ENCODE measurements at places on chromosomes 1 and 21.

DNA sequence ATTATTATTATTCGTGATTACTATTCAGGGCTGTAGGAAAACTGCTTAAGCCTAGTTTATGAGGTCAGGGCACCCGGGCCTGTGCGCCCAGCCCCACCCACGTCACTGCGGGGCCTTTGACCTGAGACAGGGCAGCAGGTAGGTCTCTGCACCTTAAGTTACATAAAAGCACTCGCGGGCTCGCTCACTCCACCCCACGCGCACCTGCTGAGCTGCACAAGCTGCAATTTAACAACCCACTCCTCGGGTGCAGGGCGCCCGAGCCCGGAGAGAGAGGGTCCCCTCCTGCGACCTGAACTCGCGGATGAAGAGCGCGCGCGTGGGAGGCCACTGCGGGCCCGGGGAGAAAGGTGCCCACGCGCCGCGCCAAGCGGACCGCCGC, 477 bp downstream of the ICMT start:
- no peak for DNase-seq

DNA sequence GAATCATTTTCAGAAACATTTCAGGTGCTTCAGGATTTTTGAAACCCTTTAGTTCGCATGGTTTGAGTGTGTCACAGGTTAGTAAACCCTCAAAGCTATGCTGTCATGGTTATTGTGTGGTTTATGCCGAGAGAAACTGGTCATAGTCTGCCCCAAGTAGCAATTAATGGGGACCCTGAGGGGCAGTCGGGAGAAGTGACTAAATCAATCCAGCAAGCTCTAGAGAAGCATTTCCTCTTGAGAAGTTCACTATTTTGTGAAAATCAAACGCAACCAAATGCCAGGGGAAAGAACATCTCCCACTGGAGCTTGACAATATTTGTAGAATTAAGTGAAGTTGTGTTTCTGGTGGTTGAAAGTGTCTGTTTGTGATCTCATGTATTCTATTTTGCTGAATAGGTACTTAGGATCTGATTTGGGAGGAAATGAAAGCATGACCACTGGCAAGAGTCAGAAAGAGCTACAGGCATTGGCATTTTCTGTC, 63.0 kb upstream of the BACH1 start:
- DNase-seq, result no peak

GRCh38 chr21:46113497-46114176, 15.7 kb downstream of the COL6A2 start:
- no peak for DNase-seq

DNA sequence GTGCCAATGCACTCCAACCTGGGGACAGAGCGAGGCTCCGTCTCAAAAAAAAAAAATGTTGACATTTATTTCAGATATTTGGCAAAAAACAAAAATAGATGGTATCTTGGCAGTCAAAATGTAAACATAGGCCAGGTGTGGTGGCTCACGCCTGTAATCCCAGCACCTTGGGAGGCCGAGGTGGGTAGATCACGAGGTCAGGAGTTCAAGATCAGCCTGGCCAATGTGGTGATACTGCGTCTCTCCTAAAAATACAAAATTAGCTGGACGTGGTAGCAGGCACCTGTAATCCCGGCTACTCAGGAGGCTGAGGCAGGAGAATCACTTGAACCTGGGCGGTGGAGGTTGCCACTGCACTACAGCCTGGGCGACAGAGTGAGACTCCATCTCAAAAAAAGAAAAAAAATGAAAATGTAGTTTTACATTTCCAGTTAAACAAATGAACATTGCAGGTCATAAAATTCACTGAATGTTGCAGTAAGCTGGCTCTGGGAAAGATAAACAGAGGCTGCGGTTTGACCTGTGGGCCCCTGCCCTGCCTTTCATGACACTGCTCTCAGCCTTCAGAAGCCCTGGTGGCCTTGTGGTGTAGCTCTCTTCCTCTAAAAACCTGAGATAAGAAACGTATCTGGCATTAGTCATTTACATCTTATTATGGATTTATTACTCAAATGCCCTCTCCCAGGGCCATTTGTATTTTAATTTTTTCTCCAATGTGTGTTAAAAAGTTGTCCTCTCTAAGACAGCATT, 12.2 kb upstream of the SLC44A3 start:
- no peak for DNase-seq

DNA sequence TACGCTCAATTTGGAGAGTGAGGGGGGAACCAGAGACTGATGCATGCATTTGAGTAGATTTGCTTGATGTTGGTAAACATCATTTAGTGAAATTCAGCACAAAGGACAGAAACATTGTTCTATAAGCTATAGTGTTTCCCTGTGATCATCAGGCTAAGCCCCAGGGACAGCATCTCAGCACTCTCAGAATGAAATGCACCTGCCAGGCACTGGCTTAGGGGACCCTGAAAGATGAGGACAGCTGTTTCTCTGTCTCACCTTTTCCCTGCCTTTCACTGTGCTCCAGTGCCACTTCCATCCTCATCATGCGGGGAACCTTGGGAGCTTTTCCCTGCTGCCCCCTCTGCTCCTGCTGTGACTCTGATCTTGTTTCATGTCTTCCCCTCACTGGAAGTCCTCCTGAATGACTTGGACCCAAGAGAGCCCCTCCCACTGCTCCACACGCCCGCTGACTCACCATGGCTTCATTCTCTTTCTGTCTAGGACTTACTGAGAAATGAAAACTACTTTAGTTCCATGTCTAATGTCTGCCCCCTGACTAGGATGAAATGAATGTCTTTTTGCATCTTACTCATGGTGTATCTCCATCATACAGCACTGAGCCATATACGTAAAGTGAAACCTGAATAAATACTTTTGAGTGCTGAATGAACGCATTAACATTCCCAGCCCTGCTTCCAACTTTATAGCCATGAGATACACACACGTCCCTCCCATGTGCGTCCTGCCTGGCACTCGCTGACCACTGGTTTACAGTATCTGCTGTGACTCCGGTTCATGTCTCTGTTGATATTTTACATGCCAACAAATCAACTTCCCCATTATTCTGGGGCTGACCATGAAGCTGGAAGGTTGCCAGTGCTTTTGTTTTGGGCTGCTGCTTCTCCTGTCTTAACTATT, 182.0 kb downstream of the PCP4 start:
- DNase-seq, result no peak

- no peak for DNase-seq
These were observed 180.0 kb downstream of the ETS2 start for GRCh38 chr21:38985568-38986378.

DNA sequence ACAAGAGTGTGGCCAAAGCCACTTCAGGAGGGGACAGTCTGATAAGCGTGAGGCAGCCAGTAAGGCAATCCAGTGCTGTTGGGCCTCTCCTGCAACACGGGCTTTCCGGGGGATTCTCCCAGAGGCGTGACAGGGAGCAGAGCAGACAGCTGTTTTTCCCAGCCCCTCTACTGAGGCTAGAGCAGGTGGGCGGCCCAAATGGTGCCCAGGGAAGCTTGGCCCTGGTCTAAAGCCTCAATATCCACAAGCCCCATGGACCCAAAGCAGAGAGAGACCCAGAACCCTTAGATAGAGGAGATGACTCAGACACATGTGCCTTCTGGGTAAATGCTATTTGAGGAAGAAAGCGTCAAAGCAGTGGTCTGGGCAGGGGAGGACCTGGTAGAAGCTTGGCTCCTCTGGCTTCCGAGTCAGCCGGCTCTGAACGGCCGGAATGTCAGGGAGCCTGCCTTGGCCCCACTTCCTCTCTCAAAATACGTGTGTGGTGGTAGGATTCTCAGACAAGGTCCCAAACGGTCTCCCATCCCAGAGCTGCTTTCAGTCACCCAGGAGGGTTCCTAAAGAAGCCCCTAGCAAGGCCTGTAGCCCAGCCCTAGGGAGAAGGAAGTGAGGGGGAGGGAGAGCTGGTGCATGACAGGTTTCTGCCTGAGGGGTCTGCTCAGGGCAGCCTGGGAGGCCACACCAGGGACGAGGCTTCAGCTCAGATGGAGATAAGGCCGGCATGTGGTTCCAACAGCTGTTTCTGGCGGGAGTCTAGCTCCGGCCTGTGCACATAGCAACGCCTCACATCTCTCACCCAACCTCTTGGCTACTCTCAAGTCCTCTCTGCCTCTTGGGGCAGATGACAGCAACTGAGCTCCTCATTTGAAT, 28.8 kb downstream of the PIK3C2B start:
- DNase-seq, result no peak

DNA sequence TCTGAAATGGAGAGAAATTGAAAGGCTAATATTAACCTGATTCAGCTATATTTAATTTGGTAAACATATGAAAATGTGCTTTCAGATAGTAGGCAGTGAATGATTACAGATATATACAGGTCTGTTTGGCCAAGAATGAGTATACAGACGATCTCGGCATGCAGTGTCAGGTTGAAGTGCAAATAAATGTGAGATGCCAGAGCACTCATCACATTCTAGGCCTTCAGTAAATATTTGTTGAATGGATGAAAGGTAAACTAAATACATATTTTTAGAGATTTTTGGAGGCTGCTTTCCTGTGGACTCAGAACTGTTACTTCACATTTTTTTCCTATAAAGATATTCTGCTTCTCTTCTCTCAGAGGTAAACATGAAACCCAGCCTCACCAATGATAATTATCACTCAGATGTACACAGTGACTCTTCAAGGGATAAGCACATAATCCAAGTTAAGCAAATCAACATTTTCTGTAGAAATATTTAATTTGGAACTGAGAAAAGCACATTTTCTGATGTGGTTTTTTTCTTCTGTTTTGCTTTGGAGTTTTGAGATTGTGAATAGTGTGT, 702.9 kb downstream of the BRINP3 start:
- DNase-seq, result no peak

DNA sequence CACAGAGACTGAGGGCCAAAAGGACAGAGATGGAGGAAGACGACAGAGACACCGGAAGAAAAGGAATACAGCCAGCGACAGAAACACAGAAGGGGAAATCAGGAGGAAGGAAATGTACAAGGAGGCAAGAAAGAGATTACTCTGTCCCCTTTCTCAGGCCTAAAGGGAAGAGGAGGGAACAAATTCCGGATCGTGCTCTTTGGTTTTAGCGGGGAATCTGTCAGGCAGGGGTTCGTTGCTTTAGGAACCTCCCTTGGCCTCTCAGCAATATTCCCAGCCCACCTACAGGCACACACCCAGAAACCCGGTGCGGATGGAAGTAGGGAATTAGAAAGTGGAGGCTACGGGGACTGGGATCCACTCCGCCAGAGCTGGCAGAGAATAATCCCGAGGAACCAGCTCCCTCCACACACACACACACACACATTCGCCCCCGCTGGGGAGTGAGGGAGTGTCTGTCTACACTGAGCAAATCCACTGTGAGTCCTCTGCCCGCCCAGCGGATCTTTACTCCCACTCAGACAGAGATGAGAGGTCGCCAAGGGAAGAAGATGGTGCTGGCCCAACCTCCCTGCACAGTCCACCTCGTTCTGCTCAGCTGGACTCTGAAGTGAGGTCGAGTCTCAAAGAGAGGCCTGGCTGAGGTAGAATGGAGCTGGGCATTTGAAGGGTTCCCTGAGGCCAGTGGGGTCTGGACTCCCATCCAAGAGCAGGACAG, 5.7 kb downstream of the TAL1 start:
- DNase-seq, result no peak

DNA sequence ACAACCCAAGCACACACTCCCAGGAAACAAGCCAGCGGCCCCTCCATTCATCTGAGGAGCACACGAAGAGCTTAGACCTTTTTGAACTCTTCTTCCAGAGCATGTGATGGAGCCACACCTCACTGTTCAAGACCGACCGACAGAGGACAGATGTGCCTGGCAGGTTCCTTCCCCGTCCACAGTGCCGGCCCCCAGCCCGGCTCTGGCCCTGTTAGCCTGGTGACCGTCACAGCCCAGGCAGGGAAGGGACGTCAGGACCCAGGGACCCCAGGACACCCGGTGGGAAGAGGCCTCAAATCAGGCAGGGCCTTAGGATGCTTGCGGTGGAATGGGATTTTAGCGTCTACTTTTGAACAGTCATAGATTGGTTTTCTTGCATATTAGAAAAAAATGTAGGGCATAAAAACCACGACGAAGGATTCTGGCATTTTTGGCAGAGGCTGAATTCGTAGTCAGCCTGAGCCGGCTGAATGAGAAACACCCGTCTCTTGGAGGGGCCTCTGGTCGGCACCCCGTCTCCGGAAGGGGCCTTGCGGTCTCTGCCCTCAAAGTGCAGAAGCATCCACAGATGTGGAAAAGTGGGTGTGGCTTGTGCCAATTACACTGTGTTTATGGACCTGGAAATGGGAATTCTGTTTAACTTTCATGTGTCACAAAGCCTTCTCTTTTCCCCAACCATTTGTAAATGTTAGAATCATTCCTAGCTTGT, 79.3 kb downstream of the SIK1 start:
- DNase-seq, result no peak

- no peak for DNase-seq
These were observed 51.3 kb upstream of the TSPAN2 start for GRCh38 chr1:115140442-115141144.

DNA sequence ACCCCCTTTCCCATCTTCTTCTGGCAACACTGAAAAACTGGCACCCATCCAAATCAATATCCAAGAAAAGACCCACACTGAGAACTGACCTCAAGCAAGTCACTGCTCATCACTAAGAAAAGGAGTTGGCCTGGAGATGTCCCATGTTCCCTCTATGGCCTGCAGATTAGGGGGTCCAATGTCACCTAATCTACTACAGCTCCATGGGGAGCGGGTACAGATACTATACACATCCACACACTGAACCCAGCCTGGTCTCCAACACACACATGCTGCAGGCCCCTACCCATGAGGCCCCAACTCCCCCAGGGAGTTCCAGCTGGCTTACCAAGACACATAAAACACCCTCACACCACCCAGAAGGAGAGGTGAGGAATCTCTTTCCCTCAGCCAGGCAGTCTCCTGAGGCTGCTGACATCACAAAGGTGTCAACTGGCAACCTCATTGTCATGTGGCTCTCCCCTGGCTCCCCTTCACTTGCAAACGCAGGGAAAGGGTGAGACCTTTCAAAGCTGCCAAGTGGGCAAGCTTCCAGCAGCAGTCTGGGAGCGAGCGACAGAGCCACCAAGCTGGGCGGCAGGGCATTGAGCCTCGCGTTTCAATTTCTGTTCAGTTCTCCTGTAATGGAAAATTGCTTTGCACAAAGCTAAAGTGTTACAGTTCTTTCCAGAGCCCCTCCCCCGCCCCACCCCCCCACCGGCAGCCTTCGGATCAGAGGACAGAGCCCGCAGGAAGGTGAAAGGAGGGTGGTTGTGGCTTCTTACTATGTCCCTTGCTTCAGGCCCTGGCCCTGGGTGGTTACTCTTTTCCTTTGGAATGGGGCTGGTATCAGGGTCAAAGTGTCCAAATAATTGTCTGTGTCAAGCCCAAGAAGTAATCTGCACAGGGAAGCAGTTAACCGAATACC, at the start of gene LRRC52:
TSS of gene LRRC52 (plus strand) at position 469 of the 907 bp plus-strand sequence. CDS start at position 766, 297 bp downstream.
- no peak for DNase-seq

- DNase-seq, result no peak
These were observed 73.8 kb upstream of the DMRTA2 start for GRCh38 chr1:50497007-50497406.

- DNase-seq, result no peak
These were observed 1019.6 kb downstream of the PLA2G4A start for GRCh38 chr1:187848321-187848720.

- DNase-seq, result no peak
These were observed 47.9 kb downstream of the SUSD4 start for GRCh38 chr1:223316082-223316481.

GRCh38 chr1:225908773-225909172, 15.3 kb downstream of the PYCR2 start:
- DNase-seq, result no peak

Data from activated CD4-positive, CD25-positive, alpha-beta regulatory T cell (primary cell).